ENCODE measurements at places on chromosomes 6 and 20. TPM values are rescaled to one million over a fixed set of nuclear protein-coding genes. Genes with fewer than 3 reads are reported as not detected.

DNA sequence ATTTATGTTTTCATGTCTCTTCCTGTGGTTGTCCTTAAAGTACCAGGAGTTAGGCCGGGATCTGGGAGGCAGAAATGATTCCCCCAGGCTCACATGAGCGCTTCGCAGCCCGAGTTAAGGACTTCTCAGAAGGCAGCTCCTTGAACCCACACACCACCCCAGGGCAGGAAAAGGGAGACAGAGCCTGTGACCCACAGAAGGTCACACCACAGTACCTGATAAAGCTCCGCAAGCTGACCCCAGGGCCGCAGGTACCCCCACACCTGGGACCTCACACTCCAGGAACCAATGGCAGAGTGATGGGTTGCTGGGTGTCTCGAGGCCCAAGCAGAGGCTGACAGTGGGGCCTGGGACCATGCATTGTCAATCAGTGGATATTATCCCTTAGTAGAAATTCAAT lies 207.6 kb downstream of the CDH4 start:
- no peak for DNase-seq

DNA sequence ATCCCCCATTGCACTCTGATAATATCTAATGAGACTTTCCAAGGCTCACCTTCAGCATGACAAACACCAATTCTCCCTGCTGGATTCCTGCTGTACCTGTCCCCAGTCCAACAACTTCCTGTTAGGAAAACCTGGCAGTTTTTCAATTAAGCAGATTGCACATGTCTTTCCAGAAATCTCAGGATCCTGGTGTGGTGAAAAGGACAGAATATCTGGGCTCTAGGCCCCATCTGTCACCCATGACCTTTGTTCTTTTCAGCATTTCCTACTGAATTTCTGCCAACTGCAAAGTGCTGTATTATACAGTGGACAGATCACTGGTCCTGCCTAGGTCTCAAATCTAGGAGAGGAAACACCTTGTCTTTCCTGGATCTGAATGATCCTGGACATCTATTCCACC lies 27.7 kb upstream of the DTNBP1 start:
- no peak for DNase-seq

DNA sequence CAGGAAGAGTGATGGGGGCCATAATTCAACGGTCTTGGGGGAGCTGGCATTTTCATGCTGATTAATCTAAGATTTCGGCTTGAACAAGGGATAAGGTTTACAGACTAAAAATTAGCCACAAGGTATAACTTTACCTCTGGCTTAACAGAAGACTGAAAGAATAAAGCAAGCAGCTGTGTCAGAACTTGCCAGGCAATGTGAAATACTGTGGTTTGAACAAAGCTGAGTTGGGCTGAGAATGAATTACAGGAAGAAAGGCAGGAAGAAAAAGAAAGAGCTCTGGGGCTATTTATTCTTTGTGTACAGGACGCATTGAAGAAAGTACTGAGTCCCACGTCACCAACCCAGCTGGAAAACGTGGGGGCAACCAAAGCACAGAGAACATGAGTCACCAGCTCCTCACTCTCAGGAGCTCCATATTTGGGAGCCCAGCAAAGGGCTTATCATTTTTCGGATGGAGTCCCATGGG lies 121.5 kb upstream of the NEDD9 start:
- DNase-seq = no peak

- DNase-seq = no peak
Measured at GRCh38 chr6:170243791-170244291, 47.0 kb downstream of the DLL1 start.

DNA sequence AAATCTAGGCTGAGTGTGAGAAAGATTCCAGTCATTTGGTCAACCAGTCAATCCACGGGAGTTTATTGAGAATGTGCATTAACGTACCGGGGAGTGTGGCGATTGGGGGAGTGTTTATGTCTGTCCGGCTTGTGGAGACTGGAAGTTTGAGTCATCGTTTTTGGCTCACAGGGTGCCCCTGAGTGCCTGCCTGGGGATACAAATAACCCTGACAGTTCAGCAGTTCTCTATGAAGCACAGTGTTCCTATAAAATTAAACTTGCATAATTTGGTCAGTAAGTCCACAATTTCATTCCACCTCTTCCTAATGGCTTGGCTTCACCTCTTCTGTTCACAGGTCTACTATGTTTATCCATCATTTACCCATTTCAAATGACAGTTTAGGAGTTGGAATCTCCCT lies 72.6 kb upstream of the PLEKHG1 start:
- no peak for DNase-seq

DNA sequence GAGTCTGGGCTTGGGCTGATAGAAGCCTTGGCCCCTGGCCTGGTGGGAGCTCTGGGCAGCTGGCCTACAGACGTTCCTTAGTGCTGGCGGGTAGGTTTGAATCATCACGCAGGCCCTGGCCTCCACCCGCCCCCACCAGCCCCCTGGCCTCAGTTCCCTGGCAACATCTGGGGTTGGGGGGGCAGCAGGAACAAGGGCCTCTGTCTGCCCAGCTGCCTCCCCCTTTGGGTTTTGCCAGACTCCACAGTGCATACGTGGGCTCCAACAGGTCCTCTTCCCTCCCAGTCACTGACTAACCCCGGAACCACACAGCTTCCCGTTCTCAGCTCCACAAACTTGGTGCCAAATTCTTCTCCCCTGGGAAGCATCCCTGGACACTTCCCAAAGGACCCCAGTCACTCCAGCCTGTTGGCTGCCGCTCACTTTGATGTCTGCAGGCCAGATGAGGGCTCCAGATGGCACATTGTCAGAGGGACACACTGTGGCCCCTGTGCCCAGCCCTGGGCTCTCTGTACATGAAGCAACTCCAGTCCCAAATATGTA lies 957 bp upstream of the VEGFA start:
- no peak for DNase-seq

Gene GTSF1L
- polyA plus RNA-seq = not detected

Gene REM1
- not detected for polyA plus RNA-seq

DNA sequence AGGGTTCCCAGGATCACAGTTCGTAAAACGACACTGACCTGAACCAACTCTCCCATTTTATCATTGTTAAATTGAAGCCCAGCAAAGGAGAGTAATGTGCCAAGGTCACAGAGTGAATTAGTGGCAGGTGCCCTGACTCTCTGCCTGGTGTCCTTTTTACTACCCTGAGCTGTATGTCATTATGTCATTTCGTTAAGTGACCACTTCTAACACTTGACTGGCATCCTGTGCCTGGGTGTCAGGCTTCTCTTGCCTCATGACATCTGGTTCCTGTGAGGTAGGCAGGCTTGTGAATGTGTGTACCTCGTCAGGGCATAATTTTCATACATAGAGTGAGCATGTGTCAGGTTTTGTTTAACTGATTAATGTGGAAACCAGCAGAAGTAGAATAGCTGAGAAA lies 48.6 kb downstream of the RALY start:
- DNase-seq = no peak

Gene MYMX
- not detected for polyA plus RNA-seq

Gene CASS4
- 0.17 TPM for polyA plus RNA-seq

- no peak for DNase-seq
Measured at GRCh38 chr6:44342052-44342451, 398 bp upstream of the SPATS1 start.

Gene BTNL2
- polyA plus RNA-seq = not detected

Gene OR12D3
- polyA plus RNA-seq = not detected

DNA sequence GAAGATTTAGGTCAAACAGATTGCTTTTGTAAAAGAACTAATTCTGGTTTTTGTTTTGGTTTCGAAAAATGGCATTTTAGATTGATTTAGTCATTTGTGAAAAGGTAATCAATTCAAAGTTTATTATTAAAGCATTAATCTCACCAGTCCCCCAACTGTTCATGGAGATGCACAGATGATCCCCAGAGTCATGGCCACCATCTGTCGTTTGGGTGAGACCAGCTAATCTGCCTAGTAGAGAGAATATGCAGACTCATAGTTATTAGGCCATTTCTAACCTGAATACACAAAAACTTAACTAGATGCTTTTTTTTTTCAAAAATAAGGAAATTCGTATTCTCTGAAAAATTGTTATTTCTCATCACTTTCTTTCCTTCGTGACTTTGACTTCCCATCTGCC lies 58.1 kb downstream of the C6orf58 start:
- DNase-seq = no peak

- DNase-seq = no peak
Measured at GRCh38 chr6:4280031-4280430, 144.7 kb upstream of the ECI2 start.

Gene IYD
- polyA plus RNA-seq = 0.01 TPM

Gene APCDD1L
- polyA plus RNA-seq = not detected

Gene MUC21
- not detected for polyA plus RNA-seq

Gene FILIP1
- not detected for polyA plus RNA-seq

- DNase-seq = no peak
Measured at GRCh38 chr6:149888093-149888492, 9.8 kb downstream of the RAET1E start.

- no peak for DNase-seq
Measured at GRCh38 chr6:90000864-90001731, 106.8 kb downstream of the GJA10 start.

Gene TMEM242
- 5.6 TPM for polyA plus RNA-seq

Gene FOXC1
- 0.37 TPM for polyA plus RNA-seq

DNA sequence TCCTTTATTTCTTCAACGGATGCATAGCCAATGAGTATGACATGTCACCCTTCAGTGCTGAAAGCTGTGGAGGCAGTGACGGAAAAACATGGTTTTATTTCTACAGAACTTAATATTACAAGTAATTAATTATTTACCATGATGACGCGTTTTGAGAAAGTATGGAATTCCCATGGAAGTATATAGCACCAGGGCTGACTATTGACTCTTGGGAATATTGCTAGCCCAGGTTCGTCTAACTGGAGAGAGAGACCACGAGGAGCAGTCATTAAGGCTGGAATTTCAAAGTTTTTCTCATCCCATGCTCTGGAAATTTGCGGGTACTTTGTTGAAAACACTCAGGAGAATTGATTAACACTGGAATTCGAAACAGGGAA lies 155.2 kb upstream of the PRSS16 start:
- DNase-seq = no peak

Gene SPATS1
- polyA plus RNA-seq = not detected

GRCh38 chr6:163985710-163986109 lies 571.2 kb downstream of the QKI start:
- no peak for DNase-seq

DNA sequence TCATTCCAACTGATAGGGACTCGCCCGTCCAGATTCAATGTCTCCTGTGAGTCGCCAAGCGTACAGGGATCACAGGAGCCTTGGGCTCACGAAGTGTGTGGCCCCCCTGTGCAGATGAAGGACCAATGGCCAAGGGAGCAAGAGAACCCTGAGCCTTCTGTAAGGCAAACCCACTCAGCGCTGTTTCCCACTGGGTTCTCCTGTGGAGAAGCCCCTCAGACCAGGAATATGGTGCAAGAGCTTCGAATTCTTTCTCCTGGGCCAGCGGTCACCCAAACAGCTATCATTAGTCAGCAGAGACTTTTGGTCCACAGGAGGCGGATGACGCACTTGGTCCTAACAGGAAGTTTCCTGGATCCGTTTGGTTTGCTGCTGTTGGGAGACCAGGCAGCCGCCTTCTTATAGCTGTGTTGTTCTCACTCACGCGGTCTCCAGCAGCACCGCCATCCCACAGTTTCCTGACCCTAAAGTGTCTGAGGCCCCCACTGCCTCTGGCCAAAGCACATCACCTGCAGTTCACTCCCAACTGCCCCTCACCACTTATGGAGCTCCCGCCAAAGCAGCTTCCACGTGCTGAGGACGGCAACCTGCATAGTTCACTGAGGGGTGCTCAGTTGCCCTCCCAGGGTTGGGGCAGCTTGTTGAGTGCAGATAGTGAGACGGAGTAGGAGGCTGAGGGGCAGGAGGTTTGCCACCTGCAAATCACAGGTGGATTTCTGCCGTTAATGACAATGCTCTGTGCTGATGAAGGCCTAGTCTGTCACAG lies 268.6 kb downstream of the ERMARD start:
- no peak for DNase-seq

GRCh38 chr6:10960171-10960570 lies 73.3 kb downstream of the SYCP2L start:
- DNase-seq = peak; percentile 29

Gene NHLRC1
- polyA plus RNA-seq = not detected

Gene HLA-DQB2
- not detected for polyA plus RNA-seq

Gene UBE2J1
- polyA plus RNA-seq = 24.6 TPM

- DNase-seq = no peak
Measured at GRCh38 chr6:43935921-43936439, 166.0 kb downstream of the VEGFA start.

DNA sequence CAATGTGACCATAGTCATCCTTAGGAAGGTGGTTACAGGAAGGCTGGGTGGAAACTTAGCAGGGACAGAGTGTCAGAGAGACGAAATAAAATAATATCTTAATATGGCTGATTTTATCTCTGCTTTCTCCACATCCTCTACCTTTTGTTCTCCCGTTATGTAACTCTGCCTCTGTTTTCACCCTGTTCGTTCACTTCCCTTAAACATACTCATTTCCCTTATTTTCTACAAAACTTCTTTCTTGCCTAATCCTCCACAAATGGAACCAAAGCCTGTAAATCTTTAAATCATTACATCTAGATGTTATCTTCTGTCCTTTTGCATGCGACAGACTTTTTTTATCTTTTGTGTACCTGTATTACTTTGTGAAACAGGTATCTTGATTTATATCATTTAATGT lies 23.3 kb upstream of the CRIP3 start:
- no peak for DNase-seq

DNA sequence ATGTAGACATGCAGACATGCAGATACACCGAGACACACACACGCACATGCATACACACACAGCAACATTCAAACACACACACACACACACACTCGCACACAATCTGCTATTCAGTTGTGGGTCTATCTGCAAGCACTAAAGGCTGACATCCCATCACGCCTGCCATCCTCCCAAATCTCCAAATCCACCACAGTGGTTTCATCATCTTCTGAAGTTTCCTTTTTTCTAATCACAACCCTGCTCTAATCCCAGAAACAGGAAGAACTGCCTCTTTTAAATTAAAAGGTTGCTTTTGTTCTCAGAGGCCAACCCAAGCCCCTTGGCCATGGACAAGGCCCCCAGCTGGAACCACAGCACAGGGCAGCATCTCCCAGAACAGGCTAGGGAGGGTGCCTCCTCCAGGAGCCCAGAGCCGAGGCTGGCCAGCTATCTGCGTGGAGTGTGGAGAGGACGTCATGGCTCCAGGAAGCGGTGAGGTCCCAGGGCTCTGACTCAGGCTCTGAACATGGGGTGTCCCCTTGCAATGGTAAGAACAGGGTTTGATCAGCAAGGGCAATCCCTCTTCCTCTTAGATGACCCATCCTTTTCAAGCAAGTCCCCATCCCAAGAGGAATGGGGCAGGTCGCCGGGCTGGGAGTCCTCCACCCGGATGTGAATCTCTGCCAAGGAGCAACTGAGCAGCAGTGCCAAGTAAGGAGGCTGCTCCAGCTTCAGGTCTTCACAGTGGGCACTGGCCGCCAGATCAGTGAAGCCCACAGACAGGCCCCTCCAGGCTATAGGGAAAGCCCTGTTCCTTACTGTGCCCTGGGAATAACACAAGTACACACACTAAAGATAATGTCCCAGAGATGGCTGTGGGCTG lies 14.7 kb downstream of the FOXF2 start:
- no peak for DNase-seq

DNA sequence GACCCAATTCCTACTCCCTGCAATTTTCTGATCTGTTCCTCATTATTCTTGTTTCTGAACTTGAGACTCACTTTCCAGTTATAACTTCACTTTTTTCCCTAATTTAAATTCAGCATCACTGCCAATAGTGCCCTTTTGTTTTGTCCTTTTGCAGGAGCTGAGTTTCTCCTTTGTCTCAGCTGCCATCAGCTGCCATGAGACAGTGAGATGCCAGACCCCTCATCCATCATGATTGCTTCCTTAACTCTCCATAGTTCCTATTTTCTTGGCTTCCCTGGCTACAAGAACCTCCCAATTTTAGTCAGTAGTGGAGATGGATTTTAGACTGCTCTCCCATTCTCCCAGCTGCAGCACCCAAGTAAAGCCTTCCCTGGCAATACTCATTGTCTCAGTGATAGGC lies 518.1 kb downstream of the HDGFL1 start:
- DNase-seq = no peak

Measured in HepG2 (cell line).